ENCODE measurements at places on chromosomes 6 and 20. TPM values are rescaled to one million over a fixed set of nuclear protein-coding genes. Genes with fewer than 3 reads are reported as not detected.

SLC52A3 gene
- total RNA-seq = 0.58 TPM

ZNF217 gene
- total RNA-seq = 17.3 TPM

TRIM40 gene
- 0.26 TPM for total RNA-seq

DLL1 gene
- 6.6 TPM for total RNA-seq

SLC12A5 gene
- 55.8 TPM for total RNA-seq

GRIK2 gene
- 10.9 TPM for total RNA-seq

WFDC2 gene
- total RNA-seq = not detected

TJAP1 gene
- 23.7 TPM for total RNA-seq

PI3 gene
- total RNA-seq = 2.0 TPM

ZNFX1 gene
- total RNA-seq = 32.0 TPM

YIPF3 gene
- 85.5 TPM for total RNA-seq

FOXC1 gene
- total RNA-seq = not detected

RAET1L gene
- 55.4 TPM for total RNA-seq
